ENCODE measurements at places on chromosomes 3 and 15.

DNA sequence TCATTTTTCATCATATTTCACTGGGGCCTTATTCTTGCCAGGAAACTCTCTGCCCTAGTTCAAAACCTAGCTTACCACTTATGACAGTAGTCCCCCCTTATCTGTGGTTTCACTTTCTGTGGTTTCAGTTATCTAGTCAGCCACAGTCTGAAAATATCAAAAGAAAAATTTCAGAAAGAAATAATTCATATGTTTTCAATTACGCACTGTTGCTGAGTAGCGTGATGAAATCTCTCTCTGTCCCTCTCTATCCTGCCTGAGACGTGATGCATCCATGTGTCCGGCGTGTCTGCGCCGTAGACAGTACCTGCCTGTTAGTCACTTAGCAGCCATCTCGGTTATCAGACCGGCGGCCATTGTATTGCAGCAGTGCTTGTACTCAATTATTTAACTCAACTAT is 369.9 kb upstream of the MCTP2 start:
- DNase-seq: no peak

GRCh38 chr15:91833056-91833455 is 20.5 kb upstream of the SLCO3A1 start:
- no peak for DNase-seq

DNA sequence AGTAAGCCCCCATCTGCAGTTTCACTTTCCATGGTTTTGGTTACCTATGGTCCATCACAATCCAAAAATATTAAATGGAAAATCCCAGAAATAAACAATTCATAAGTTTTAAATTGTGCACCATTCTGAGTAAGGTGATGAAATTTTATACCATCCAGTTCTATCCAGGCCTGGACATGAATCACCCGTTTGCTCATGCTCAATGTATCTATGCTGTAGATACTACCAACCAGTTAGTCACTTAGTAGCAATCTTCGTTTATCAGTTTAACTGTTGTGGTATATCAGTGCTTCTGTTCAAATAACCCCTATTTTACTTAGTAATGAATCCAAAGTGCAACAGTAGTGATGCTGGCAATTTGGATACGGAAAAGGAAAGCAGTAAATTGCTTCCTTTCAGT is 381.9 kb upstream of the AGTR1 start:
- DNase-seq: no peak

GRCh38 chr15:57387564-57388076 is 11.3 kb downstream of the CGNL1 start:
- no peak for DNase-seq

DNA sequence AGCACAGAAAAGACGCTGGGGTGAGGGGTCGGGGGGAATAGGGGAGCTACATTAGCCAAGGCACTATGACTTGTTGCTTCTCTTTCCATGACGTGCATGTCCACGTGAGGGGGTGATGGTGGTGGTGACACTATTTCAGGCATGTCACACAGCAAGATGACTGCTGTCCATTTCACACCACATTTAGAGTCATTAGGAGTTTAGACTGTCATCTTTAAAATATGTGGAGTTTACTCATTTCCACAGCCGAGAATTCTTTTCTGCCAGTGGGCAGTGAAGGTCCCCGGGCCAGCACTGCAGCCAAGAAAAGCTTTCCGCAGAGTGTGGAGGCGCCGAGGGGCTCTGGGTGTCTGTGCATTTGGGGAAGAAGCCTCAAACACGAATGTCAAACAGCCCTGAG is 954 bp upstream of the DGKG start:
- no peak for DNase-seq

GRCh38 chr15:94164971-94165370 is 66.4 kb upstream of the MCTP2 start:
- DNase-seq: no peak

GRCh38 chr3:76403556-76403955 is 618.2 kb upstream of the ZNF717 start:
- no peak for DNase-seq

- DNase-seq: no peak
These were observed 48.6 kb upstream of the NEDD4 start for GRCh38 chr15:56042031-56042430.

- no peak for DNase-seq
These were observed 8.9 kb upstream of the CCDC50 start for GRCh38 chr3:191320316-191320715.

- no peak for DNase-seq
These were observed 4.2 kb upstream of the FAM131A start for GRCh38 chr3:184333190-184333589.

DNA sequence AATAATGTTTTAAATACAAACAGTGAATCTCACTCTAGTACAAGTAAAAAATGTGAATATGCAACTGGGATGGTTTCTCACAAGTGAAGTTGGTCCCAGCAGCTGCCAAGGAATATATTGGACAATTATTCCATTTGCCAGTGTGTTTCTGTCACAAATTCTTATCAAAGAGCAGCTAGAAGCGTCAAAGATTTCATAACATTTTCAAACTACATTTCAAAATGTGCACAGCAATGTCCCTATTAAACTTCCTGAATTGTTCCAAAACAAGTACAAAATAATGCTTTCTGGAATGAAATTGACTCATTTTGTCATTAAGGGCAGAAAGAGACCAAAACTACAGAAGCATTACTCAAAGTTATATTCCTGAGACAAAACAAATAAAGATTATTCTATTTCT is 38.3 kb downstream of the GPR176 start:
- DNase-seq: no peak

DNA sequence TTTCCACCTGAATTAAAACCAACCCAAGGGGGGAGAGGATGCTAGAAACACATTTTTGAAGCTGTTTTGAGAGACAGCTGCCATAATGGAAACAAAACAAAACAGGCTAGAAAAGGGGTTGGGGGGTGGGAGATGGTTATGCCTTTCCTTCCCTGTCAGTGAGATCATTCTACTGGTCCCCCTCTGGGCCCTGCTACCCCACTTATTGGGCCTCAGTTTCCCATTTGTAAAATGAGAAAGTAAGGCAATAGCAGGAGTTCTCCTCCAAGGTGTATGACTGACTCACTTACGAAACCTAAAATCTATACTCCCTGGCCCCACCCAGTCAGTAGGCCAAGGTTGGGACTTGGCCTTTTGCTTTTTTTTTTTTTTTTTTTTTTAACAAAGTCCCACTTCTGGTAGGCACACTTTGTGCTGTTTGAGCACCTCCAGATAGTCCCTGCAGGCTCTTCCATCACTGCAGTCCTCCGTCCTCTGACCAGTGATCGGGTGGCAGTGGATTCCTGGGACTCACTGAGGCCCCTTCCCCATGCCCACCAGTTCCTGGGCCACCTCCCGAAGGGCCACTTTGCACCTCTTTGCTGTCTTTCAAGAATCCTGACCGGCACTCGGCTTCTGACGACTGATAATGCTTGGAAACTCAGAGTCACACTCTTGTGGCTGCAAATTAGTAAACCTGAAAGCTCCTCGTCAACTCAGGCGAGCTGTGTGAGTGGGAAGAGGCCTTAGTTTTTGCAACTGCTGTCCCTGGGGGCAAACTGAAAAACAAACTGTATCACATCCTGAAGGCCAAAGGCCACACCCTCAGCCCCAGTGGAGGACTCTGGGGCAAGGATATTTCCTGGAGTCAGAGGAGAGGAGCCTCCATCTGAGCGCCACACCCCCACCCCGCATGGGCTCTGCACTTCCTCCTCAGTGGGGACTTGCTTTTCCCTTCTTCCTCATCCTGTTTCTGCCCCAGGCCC is 6.7 kb upstream of the PSTPIP1 start:
- DNase-seq: no peak

DNA sequence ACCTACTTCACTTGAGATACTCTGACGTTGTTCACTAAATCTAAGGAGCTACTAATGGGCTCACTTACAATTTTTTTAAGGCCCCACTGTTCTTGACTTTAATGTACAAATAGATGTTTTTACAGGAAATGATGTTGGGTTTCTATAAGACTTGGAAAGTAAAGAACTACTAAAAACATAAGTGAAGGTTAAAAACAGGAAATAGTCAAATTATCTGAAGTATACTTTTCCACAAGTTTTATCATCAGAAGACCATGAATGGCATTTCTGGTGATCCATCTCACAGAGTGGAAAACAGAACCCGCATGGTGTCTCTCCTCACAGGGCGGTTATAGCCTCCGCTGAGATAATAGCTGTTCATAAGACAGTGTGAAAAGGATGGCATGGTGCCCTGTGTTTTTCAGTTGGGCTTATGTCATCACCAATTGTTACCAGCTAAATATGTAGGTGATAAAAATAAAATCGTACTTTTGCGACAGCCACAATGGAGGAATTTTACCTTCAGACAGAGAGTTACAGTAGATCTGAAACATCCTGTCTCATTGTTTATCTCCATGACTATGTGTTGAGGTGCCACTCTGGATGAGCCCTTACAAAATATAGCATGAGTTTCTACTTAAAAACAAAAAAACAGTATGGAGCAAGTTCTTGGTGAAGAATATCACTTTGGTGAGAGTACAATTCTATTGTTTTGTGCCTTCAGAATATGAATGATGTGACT is 462.4 kb downstream of the RAP2B start:
- no peak for DNase-seq
